ENCODE measurements at places on chromosomes 3 and 15.

- DNase-seq = peak; percentile 94
Observed at GRCh38 chr3:138694287-138695007, 85.9 kb downstream of the FAIM start.

DNA sequence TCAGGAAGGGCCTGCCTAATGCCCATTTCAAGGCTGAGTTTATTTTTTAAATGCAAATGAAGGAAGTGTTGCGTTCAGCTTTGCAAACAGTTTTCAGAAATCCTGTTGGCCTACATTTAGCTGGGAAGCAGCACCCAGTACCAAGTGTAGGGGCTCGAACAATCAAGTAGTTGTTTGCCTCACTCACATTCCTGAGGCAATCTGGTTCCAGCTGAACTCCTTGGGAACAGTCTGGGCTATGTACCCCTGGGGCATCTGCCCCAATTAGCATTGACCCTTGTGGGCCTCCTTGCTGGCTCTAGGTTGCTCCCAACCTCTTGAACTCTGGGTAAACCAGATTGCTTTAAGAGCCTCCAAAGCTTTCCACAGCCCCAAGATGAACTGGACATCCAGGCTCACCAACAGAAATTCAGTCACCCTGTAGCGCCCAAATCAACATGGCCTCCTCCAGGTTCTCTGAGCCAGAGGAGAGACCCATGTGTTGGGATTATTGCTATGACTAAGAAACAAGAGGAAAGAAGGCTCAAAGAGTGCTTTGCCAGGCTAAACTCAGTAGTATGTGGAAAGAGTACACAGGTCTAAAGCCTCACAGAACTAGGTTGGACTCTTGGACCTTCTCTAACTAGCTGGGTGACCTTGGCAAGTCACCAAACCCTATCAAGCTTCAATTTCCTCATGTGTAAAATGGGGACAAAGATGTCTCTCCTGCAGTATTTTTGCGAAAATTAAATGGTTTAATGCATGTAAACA, 532.7 kb downstream of the SOX2 start:
- no peak for DNase-seq

DNA sequence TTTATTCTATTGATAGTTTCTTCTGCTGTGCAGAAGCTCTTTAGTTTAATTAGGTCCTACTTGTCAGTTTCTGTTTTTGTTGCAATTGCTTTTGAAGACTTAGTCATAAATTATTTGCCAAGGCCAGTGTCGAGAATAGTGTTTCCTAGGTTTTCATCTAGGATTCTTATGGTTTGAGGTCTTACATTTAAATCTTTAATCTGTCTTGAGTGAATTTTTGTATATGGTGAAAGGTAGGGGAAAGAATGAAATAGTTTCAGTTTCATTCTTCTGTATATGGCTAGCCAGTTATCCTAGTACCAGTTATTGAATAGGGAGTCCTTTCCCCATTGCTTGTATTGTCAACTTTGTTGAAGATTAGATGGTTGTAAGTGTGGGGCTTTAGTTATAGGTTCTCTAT, 10.6 kb upstream of the GCSAM start:
- no peak for DNase-seq

GRCh38 chr3:185631108-185631507, 45.0 kb downstream of the SENP2 start:
- no peak for DNase-seq

- no peak for DNase-seq
Observed at GRCh38 chr3:128367761-128368160, 98.9 kb downstream of the DNAJB8 start.

DNA sequence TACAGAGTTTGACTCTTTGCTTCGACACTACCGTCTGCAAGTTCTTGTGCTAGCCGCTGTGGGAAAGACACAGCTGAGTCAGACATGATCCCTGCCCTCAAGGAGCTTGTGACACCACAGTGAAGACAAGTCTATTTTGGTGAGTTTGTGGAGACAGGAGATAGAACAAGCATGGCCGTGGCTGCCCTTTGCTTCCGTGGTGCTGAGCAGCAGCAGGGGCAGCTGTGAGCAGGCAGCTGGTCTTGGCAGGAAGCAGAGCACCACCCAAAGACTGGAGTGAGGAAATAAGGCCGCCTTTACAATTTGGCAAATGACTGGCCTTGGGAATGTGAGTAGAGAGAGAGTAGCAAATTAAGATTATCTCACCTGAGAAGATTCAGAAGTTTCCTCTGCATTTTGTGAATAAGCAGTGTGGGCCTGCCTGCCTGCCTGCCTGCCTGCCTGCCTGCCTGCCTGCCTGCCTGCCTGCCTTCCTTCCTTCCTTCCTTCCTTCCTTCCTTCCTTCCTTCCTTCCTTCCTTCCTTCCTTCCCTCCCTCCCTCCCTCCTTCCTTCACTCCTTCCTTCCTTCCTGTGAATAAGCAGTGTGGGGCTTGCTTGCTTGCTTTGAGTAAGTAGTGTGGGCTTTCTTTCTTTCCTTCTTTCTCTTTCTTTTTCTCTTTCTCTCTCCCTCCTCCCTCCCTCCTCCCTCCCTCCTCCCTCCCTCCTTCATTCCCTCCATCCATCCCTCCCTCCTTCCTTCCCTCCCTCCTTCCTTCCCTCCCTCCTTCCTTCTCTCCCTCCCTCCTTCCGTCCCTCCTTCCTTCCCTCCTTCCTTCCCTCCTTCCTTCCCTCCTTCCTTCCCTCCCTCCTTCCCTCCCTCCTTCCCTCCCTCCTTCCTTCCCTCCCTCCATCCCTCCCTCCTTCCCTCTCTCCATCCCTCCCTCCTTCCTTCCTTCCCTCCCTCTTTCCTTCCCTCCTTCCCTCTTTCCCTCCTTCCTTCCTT, 1.6 kb upstream of the GCNT3 start:
- no peak for DNase-seq

DNA sequence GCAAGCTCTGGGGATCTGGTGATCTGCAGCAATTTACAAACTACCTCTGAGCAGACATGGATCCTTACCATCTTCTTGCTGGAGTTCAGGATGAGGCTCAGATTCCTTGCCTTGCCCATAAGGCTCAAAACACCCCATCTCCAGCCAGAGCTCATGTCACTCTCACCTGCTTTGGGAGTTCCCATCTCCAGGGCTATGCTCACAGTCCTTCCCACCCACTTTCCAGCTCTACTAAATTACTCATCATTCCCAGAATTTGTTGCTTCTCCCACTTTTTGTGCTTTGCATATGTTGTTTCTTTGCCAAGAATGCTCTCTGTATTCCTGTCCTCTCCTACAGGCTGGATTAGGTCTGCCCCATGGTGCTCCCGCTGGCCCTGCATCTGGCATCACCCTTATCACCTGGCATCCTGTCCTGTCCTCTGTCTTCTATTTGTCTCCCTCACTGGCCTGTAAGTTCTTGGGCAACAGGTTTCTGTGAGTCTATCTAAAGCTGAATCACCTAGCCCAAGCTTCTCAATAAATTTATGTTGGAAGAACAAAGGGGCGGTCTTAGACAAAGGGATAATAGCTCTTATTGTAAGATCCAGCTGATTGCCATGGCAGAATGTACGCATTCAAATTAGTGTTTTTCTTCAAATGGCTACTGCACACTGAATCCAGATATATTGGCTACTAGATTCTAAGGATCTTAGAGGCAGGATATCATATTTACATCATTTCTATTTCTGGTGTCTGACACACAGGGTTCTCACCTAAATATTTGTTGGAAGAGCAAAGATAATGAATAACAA, 179.2 kb downstream of the CLSTN2 start:
- DNase-seq = no peak

- no peak for DNase-seq
Observed at GRCh38 chr3:20105513-20106280, 65.5 kb downstream of the KAT2B start.

DNA sequence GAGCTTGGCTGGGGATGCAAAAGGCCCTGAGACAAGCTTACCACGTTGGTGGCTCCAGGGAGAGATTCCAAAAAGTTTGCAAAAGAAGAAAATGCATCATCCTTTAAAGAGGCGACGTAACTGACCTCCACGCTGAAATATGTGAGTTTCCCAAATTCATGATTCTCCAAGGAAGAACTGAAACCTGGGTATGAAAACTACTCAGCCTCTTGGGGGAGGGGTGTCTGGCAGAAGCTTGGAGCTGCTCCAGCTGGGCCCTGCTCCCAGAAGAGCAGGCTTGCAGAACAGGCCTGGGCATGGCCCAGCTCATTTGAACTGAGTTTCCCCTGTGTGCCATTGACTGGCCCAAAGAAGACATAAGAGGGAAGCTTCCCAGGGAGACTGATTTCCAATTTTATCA, 20.5 kb downstream of the CPN2 start:
- DNase-seq = peak; percentile 74

- DNase-seq = no peak
Observed at GRCh38 chr15:56719021-56719612, 14.2 kb downstream of the ZNF280D start.

Measured in fibroblast of the aortic adventitia (primary cell).